ENCODE measurements at places on chromosomes 5 and 9.

DNA sequence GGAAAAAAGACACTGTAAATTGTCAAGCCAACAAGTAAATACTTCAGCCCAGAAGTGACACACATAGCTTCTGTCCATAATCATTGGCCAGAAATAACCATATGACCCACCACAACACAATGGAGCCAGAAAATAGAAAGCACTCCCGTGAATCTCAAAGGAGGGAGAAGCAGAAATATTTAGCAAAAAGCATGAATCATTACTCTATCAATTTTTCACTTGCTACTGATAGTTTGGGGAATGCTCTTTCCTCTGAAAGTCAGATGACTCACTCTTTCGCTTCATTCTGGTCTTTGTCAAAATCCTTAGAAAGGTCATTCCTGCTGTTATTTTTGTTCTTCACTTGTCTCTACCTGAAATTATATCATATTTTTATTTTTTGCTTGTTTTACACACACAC is 312.6 kb downstream of the TMEM232 start:
- no peak for DNase-seq

DNA sequence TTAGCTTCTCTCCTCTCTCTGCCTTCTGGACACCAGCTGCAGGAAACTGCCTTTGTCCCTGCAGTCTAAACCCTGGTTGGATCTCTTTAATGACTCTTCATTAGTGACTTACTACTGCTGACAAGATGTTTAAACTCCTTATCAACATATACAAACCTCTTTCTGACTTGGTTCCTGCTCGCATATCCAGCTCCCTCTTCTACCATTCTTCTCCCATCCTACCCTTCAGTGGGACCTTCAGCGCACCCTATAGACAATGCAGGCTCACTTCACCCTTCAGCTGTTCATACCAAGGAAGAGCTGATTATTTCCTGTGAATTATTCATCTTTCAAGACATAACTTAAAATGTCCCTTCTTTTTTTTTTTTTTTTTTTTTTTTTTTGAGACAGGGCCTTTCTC is 436.5 kb downstream of the KIAA0825 start:
- DNase-seq, result no peak

- no peak for DNase-seq
Observed at GRCh38 chr5:172164769-172165212, 23.2 kb downstream of the STK10 start.

DNA sequence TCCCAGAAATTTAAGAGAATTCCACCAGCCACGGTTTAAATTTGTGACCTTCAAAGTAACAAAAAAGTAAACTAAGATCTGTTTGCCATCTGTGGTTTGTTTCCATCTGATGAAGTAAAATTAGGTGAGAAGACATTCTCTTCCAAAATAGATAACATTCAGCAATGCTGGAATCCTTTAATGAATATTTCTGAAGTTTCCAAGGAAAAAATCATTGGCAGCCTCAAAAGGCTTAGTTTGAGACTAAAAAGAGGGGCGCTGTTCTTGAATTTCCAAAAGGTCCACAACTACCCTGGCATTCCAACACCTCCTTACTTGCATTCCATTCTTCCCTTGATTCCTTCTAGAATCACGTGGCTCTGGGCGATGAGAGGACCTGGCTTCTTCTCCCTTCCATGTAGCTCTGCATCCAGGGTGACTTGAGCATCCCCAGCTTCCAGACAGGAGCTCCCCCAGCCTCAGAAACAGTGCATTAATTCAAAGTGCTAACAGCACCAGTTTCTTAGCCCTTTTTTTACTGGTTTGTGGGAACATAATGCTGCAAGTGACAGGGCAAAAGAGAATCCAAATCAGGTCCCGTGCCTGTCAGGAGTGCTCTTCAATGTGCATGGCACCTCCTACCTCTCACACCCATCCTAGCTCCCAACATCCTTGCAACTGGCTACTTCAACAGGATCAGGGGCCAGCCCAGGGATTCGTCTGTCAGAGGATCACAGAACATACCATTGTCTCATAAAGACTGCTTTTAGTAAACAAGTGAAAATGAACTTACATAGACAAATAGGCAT is 191.5 kb upstream of the S1PR3 start:
- DNase-seq, result no peak

DNA sequence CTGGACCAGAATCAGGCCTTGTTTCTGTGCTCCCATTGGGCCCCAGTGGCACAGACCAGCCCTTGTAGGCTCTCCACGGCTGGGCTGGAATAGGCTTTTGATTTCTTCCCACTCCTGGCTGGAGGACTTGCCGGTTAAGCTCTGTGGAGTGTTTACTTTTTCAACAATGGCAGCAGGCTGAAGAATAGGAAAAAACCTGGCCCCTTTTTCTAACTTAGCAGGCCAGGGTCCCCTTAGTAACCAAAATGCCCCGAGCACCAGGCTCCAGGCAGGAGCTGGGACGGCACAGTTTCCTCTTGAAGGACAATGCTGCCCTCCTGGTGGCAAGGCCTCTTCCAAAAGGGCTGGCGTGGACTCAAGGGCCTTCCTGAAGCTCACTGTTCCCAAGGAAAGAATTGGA is 230.3 kb downstream of the CRB2 start:
- no peak for DNase-seq

DNA sequence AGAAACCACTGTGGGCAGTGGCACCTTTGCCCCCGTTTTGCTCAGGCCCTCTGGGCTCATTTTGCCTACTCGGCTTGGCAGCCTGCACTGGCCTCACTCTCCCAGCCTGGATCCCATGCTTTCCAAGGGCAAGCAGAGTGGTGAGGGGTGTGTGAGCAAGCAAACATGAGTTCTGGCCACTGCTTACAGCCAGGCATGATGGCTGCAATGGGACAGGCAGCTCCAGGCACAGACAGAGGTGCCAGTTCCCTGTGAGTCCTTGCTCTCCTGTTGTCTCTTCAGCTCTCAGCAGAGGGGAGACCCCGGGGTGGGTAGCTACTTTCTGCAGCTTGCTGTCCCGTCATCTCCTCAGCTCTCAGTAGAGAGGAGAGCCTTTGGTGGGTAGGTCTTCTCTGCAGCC is 35.2 kb upstream of the TYRP1 start:
- DNase-seq, result no peak

- no peak for DNase-seq
Observed at GRCh38 chr5:9549941-9550340, 4.1 kb upstream of the SEMA5A start.

DNA sequence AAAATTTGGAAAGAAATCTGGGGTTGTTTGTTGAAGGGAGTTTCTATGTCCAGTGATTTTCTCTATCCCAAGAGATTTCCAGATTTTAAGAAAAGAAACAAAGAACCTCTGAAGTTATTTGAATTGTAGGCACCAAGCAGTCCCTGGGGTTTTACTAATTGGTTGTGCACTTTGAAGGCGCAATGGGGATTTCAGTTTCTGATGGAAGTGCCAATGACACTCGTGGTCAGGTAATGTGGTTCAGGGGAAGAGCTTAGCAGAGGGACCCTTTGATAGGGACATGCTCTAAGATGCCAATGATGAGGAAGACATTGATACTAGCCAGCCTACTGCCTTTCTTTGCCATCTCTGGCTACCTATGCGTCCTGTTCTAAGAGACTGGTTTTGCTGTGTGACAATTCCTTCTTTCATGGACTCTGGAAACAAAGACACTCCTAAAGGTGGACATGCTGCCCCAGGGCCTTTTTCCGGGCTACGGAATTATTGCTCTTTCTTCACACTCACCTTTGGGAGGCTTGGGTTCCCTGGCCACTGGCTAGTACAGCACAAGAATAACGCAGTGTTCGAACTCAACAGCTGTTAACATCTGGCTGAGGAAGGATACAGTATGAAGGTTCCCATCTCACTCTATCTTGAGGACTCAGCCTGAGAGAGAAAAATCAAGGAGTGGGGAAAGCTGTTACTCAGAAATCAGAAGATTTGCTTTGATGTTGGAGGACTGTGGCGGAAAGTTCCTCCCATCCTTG is 6.9 kb upstream of the TRAF1 start:
- DNase-seq, result no peak

DNA sequence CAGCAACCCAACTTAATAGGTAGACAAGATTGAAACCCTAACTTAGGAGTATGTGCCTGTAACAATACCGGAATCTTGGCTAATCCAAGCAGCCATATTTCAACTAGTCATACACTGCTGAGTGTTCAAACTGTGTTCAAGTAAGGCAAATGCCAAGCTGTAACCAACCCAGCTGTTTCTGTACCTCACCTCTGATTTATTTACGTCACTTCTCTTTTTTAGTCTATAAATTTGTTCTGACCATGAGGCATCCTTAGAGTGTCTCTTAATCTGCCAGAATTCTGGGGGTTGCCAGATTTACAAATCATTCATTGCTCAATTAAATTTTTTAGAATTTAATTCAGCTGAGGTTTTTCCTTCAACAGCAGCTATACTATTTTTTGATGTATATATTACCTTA is 723.2 kb downstream of the CDH18 start:
- DNase-seq, result no peak

DNA sequence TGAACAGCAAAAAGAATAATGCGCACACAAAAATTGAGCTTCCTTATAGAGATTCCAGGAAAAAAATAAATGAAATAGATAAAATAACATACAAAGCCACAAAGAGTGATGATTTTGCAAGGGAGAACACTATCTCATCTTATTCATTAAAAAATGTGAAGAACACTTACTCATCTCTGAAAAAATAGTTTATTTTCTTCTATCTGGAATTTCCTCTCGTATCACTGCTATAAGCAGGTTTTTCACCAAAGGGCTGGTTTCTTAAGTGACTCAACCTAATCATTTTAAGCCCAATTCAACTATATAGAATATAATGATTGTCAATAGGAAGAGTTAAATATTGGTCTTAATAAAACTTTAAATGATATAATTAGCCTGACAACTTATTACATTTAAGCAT is 504.9 kb downstream of the NR2F1-AS1 start:
- DNase-seq, result no peak

- no peak for DNase-seq
Observed at GRCh38 chr9:132986114-132986513, 7.6 kb downstream of the GFI1B start.

DNA sequence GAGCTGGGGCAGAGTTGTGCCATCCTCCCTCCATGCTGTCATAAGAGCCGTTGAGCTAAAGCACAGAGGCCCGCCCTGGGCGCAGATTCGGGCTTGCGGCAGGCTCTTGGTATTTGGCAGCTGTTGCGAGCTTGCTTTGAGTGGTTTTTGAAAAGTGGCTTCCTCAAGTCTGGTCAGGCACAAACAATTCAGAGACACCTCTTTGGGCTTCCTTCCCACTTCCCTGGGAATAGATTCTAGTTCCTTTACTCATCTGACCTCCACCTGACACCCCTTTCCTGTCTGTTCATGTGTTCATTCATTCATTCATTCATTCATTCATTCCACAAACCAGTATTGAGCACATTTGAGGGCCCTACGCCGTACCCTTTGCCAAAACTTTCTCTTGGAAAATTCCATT is 27.4 kb downstream of the NCS1 start:
- no peak for DNase-seq

GRCh38 chr9:138028596-138028995 is 151.0 kb downstream of the CACNA1B start:
- no peak for DNase-seq

DNA sequence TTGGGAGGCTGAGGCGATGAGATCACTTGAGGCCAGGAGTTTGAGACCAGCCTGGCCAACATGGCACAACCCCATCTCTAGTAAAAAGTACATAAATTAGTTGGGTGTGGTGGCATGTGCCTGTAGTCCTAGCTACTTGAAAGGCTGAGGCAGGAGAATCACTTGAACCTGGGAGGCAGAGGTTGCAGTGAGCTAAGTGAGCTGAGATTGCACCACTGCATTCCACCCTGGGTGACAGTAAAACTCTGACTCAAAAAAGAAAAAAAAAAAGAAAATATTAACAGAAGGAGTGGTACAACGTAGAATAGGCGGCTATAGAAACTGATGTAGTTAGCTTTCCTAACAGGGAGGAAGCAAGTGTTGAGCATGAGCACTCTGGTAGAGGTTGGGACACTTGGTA is 59.9 kb downstream of the PBX3 start:
- DNase-seq, result no peak

DNA sequence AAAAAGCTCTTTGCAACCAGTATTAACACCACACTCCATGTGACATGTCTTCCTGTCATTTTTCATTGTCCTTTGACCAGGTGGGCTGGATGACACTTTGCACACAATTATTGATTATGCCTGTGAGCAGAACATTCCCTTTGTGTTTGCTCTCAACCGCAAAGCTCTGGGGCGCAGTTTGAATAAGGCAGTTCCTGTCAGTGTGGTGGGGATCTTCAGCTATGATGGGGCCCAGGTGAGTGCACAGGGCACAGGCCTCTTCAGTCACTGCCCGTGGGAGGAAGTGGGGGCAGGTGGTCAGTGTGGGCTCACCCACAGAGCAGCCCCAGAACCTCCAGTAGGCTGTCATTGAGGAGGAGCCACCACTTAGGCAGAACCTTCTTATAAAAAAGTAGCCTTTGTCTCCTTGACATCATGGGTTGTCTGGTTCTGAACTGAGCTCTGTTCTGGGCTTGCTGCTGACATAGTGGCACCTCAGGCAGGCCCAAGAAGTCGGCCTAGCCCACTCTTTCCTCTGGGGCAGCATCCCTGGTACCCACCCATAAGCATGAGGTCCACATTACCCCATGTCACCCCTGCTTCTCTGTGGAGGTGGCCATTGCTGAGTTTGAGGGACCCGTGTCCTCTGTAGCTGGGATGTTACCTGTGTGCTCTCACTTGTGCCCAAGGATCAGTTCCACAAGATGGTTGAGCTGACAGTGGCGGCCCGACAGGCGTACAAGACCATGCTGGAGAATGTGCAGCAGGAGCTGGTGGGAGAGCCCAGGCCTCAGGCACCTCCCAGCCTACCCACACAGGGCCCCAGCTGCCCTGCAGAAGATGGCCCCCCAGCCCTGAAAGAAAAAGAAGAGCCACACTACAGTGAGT is 39.3 kb downstream of the SECISBP2 start:
- no peak for DNase-seq

DNA sequence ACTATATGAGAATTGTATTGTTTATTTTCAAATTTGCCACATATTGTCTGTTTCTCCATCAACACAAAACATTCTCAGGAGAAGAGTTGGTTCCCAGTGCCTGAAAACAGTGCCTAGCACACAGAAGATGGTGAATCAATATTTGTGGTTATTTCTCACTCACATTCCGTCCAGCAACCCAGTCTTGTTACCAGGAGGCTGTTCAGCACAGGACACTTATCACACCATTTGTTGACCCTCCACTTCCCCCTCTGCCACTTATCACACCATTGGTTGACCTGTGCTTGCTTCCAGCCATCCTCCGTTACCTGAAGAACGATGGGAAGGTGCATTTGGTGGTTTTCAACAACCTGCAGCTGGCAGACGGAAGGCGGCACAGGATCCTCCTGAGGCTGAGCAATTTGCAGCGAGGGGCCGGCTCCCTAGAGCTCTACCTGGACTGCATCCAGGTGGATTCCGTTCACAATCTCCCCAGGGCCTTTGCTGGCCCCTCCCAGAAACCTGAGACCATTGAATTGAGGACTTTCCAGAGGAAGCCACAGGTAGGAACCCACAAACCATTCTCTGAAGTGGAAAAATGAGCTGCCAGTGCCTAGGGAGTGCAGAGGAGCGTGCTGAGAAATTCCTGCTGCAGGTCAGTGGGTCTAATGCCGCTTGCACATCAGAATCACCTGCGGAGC is 20.5 kb downstream of the THBS4 start:
- no peak for DNase-seq

DNA sequence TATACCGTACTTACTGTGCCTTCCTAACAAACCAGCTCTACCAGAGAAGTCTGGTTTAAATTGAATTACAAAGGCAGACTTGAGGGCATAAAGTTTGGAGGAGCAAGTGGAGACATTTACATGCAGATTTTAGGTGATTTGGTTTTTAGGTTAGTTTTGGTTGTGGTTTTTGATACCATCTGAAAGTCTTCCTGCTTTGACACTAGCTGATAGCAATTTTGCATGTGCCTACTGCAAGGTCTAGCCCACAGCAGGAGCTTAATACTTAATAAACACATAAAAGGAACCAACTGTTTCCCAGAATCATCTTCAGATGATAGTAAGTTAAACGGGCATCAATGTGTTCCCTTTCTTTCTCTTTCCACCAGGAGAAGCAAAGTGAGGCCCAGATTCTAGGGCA is 3.4 kb upstream of the ESM1 start:
- DNase-seq, result no peak
